Activated T-cell treated with anti-CD3 and anti-CD28 coated beads, Interleukin-2, amount 50 U/mL, for 48 hours (primary cell): ENCODE measurements at places on chromosomes 11 and 22.

GRCh38 chr22:39463931-39464390 lies 7.1 kb downstream of the MGAT3 start:
- no peak for DNase-seq

DNA sequence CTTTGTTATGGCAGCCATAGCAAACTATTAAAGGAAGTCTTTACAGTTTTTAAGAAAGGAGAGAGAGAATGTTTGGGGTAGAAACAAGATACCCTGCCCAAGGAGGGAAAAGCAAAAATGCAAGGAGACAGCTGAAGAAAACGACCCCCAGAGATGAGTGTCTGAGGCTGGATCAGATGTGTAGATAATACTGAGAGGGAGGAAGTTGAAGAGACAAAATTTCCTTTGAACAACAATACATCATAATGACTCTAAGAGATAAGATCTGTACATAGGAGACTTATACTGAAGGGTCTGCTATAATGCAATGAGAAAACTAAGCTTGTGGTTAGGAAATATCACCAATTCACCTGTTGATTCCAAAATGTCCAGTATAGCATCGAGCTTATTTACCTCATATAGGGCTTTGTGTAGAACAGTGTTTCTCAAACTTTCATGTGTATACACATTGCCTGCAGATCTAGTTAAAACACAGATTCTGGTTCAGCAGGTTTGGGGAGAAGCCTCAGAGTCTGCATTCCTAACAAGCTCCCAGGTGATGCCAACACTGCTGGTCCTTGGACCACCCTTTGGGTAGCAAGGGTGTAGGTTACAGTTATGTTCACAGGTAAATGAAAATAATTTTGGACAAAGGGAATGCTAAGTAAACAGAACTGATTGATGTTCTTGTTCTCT lies 5.8 kb upstream of the CEP295 start:
- DNase-seq, result no peak

DNA sequence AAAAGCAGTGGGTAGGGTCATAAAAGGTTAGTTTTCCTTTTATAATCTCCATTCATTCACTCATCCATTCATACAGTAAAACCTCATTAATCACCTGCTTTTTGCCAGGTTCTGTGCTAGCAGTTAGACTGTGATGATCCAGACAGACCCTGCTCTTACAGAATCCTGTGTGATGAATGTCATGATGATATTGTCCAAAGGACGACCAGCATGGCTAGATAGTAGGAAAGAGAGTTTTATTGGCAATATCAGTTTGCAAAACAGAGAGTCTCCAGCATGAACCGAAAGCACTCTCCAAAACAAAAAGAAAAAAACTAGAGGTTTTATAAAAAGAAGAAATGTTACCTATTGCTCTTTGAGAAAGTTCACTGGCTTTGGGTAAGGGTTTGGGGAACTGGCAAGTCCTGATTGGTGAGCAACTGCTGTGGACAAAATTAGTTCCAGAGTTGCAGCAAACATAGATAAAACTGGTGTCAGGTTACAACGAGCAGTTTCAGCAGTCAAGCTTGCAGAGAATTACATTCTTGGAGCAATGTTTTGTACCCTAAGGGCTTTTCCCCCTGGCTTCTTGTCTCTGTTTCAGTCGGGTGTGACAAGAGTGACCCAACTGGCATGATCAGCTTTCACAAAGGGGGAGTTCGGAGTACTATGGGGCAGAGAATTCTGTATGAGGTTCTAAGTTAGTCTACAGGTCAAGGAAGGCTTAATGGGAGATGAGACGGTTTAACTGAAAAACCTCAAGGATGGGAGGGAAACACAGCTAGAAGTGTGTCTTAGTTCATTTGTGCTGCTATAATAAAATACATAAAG lies 58.3 kb downstream of the HSD17B12 start:
- no peak for DNase-seq

GRCh38 chr11:12289667-12290476 lies 87.5 kb upstream of the PARVA start:
- DNase-seq, result no peak

GRCh38 chr11:64826062-64826461 lies 15.7 kb upstream of the MEN1 start:
- no peak for DNase-seq

DNA sequence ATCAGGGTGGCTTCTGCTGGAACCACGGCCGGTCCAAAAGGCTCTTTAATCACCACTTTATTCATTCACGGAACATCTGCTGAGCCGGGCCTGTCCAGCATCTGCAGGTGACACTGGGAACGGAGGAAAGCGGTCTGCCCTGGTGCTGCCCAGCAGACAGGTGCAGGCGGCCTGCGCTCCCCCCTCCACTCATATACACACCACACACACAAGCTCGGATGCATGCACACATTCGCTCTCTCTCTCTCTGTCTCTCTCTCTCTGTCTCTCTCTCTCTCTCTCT lies 736.9 kb downstream of the BRD1 start:
- DNase-seq, result no peak

GRCh38 chr11:17021511-17021910 lies 7.3 kb upstream of the PLEKHA7 start:
- DNase-seq, result no peak

- peak; percentile 96 for DNase-seq
Measured at GRCh38 chr22:37566903-37567798, 6.9 kb downstream of the CDC42EP1 start.

GRCh38 chr22:44026630-44027511 lies 2.8 kb downstream of the PARVB start:
- DNase-seq, result peak; percentile 75

GRCh38 chr11:66131937-66132632 lies 62.0 kb downstream of the PACS1 start:
- DNase-seq, result no peak

DNA sequence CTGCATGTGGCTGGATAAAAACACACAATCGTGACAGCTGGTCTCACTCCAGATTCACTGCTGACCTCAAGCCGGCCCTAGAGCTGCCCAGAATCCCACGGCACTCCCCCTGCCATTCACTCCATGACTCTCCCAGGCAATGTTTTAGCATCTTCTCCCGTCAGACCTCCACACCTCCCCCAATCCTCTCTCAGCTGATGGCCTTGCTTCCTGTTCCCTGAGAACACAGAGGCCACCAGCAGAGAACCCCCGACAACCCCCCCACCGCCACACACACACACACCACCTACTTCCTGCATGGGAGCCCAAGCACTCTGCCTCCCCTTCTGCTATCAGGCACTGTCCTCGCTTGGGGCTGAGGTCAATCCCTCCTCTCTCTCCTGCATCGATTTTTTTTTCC lies 9.3 kb downstream of the TNKS1BP1 start:
- DNase-seq, result no peak

GRCh38 chr11:102573851-102574250 lies 43.3 kb upstream of the MMP7 start:
- DNase-seq, result no peak

- peak; percentile 59 for DNase-seq
Measured at GRCh38 chr11:128467610-128468041, 119.7 kb downstream of the ETS1 start.

GRCh38 chr11:41306431-41306830 lies 153.0 kb downstream of the LRRC4C start:
- DNase-seq, result no peak

DNA sequence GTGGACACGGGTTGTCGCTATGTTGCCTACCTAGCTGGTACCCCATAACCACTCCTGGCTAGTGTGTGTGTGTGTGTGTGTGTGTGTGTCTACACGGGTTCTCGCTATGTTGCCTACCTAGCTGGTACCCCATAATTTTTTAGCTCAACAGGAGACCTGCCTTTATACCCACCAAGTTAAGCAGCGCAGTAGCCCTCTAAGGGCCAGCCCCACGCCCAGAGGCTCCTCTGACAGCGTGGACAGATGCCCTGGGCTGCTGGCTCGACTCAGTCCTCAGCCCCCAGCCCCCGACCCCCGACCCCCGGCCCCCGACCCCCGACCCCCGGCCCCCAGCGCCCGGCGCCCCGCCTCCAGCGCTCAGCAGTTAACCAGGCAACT lies 351 bp upstream of the AKIP1 start:
- no peak for DNase-seq

DNA sequence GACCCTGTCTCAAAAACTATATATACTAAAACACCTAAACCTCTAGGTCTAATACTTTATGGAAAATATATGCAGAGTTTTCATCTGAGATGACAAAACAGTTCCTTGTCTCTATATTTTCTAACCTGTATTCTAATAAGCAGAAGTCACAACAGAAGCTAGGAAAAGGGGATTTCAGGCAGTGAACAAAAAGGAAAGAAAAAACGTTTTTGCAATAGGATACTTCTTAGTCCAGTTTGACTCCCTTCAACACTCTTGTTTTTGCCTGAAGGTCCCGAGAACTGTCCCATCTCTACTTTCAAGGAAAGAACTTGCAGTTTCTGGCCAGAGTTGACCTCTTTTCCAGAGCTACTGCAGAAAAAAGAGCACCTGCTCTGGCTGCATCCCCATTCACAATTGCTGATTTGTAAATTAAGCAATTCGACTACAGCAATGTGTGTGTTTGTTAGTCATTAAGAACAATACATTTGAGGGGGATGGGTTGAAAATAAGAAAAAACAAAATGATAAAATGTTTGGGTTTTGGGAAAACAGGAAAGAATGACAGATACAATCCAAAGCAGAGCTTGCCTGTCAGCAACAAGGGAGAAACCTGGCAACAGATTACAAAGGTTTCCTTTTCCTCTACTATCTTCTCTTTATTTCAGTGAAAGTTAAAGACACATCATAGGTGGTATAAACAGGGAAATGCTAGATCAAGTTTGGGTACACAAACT lies 160.0 kb downstream of the FCHSD2 start:
- no peak for DNase-seq

DNA sequence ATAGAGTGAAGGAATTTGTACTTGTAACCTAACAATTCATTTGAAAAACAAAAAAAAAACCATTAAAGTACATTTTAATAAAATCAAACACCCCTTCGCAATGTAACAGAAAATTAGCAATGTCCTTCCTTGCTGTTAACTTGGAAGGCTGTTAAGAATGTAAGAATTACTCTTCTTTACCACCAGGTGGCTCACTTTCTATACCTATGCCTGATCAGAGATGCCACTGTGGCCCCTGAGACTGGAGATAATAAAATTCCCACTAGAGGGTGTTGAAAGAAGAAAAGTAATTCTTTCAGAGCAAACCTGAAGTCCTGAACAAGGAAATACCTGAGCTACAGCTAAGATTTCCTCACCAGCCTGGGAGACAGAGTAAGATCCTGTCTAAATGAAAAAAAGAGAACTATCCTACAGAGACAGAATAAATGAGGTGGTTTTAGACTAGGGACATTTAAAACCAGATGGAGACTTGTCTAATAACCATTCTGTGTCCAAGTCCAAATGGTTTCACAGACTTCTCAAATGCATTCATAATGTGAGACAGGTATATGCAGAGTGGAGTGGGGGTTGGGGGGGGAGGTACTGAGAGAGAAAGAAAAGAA lies 1089.3 kb downstream of the FAM181B start:
- DNase-seq, result no peak

DNA sequence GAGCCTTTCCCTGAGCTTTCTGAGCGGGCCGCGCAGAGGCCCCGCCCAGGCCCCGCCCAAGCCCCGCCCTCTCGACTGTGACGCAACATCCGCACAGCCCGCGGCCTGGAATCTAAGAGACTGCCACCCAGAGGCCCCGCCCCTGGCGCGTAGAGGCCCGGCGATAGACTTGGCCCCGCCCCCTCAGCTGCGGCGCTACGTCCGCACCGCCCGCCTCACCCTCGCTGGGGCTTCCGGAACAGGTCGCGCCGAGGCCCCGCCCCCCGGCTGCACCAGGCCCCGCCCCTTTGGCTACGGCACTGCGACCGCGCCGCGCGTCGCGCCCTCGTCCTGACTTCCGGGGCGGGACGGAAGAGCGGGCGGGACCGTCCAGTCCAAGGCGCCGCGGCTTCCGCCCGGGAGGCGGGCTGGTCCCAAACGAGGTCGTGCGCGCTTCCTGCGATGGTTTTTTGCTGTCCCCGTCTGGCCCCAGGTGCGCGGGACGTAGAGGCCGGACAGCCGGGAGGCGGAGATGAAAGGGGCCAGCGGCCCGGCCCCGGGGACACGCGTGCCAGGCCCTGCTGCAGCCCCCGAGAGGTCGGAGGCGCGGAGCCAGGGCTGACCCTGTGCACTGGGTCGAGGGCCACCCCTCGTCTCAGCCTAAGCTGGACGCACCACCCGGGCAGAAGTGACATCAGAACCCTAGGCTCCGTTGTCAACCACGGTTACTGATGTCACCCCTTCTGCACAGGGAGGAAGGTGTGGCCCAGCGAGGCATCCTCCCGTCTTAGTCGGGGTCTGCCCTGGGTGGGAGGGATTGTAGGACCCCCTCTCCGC lies 59.0 kb upstream of the WNT7B start:
- DNase-seq, result peak; percentile 99

GRCh38 chr11:11528986-11529385 lies 92.8 kb downstream of the GALNT18 start:
- DNase-seq, result no peak

DNA sequence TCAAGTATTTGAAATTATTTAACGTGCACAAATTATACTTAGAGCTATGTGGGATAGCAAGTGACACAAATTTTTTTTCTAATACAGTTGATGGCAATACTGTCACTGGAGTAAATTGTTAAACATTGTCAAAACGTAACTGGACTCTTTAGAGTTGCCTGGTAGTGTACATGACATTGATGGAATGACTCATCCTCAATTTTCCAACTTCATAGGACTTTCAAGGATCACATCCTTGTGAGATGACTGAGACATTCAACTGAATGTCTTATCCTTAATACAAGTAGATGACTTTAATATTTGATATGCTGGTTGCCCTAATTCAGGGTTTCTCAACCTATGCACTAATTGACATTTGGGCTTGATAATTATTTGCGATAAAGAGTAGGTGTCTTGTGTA lies 310.0 kb downstream of the SWAP70 start:
- no peak for DNase-seq

DNA sequence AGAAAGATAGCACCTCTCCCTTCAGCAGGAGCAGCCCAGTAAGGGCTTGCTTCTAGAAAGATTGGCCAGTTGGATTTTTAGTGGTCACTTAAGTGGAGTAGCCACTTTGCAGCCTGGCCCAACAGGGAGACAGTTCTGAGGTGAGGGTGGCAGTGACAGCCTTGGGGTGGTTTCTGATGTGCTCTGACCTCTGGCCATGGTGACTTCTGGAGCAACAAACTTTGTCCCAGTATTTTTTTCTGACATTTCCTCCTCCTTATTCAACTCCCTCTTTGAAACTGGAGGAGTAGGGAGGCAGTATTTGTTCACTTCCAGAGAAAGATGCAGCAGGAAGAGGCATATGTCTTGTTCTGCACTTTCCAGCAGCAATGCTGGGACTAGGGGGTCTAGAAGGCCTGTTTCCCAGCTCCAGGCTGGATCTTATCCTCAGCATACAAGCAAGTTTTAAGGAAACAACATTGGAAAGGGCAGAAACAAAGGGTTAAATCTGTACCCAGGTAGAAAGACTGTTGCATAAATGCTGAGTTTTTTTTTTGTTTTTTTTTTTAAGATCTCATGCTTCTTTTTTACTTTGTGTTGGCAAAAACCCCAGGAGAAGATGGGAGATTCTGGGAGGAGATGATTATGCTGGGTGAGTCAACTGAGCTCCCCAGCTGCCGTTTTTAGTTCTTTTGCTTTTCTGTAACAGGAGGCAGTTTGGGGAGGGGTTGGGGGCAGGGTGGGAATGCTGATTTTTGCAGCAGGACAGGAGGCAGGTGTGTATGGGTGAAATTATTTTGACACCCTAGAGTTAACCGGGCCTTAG lies 37.2 kb downstream of the RCOR2 start:
- no peak for DNase-seq

GRCh38 chr22:30297991-30298701 lies 8.8 kb upstream of the CASTOR1 start:
- no peak for DNase-seq

- DNase-seq, result no peak
Measured at GRCh38 chr11:114170226-114170625, 110.7 kb downstream of the ZBTB16 start.

- no peak for DNase-seq
Measured at GRCh38 chr22:23383491-23384361, 196.4 kb downstream of the IGLL1 start.

GRCh38 chr22:45159652-45160462 lies 3.9 kb upstream of the NUP50 start:
- no peak for DNase-seq
